ENCODE measurements at places on chromosomes 6 and 20. TPM values are rescaled to one million over a fixed set of nuclear protein-coding genes. Genes with fewer than 3 reads are reported as not detected.

DNA sequence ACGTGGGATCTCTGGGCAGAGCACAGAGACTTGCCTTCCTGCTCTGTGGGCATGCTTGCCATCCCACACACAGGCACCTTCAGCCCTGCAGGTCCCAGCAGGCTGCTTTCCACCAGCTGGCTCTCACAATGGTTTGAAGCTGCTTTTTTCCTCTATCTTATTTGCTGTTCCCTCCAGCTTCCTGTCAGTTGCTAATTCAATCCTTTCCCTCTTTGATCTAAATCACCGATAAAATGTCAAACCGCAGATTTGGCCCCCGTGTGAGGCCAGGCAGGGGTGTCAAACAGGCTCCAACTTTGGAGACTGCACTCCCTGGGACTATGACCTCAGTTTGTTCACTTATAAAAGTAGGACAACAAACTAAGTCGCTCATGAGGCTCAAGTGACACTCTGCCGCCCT lies 40.6 kb upstream of the PCMTD2 start:
- no peaks in the 10 kb centered on the region for H3K36me3 ChIP-seq
- no peak for DNase-seq
- no peaks in the 10 kb centered on the region for H3K27me3 ChIP-seq
- no peaks in the 10 kb centered on the region for H3K4me1 ChIP-seq

GRCh38 chr6:37537548-37537947 lies 37.9 kb upstream of the CCDC167 start:
- H3K27ac ChIP-seq = no peak overlapping the region
- H3K4me1 ChIP-seq = no peaks in the 10 kb centered on the region
- H3K27me3 ChIP-seq = peaks cover 22% of the 10 kb centered on the region
- no peak for DNase-seq
- H3K36me3 ChIP-seq = no peaks in the 10 kb centered on the region

The MCCD1 gene
- total RNA-seq = not detected

DNA sequence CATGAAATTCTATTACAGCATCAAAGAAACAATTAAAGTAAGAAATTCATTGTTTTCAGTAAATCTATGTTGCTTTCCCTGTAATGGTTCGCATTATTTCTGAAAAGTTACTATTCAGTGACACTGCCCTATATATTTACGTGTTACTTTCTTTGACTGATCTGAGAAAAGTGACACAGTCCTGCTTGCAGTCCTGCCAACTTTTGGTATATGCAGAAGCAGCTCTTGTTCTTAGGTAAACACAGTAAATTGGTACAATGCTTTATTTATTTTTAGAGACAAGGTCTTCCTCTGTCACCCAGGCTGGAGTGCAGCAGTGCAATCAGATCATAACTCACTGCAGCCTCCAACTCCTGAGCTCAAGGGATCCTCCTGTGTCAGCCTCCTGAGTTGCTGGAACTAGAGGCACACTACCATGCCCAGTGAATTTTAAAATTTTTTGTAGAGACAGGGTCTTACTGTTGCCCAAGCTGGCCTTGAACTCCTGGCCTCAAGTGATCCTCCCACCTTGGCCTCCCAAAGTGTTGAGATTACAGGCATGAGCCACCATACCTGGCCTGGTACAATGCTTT lies 151.3 kb downstream of the AKAP7 start:
- no peaks in the 10 kb centered on the region for H3K27me3 ChIP-seq
- peaks cover 4% of the 10 kb centered on the region for H3K4me1 ChIP-seq
- no peak overlapping the region for H3K4me3 ChIP-seq
- H3K27ac ChIP-seq = no peak overlapping the region

The TFAP2C gene
- 22.5 TPM for total RNA-seq

GRCh38 chr6:49565855-49566254 lies 15.4 kb downstream of the C6orf141 start:
- H3K27me3 ChIP-seq = no peaks in the 10 kb centered on the region
- no peaks in the 10 kb centered on the region for H3K4me1 ChIP-seq
- H3K36me3 ChIP-seq = peaks cover 17% of the 10 kb centered on the region
- H3K4me3 ChIP-seq = no peak overlapping the region

DNA sequence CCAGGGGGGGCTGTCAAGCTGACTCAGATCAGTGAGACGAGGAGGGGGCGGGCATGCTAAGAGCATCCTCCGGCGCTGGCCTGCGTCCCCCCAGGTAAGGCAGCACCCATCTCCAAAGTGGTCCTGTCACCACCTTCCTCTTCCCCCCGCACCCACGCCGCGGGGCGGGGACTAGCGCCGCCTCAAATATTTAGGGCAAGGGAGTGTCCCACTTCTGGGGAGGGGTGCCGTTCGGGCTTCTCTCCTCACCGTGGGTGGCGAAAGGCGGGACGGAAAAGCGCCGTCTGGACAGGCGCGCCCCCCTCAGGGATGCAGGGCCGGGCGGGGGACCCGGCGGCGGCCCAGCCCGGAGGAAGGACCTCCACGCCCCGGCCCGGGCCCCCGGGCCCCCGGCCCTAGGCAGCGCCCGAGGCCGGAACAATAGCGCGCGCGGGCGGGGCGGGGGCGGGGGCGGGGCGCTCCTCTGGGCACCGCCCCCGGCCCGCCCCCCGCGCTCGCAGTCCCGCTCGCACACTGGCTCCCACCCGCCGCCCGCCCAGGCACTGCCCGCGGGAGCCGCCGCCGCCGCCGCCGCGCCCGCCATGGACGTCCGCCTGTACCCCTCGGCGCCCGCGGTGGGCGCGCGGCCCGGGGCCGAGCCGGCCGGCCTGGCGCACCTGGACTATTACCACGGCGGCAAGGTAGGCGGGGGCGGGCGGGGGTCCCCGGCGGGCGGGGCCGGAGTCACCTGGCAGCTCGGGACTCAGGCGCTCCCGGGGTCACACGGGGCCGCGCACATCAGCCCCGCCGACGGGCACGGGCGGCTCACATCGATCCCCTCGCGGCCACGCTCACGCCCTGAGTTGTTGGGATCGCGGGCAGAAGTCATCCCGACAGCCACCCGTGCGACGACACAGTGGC lies at the start of gene TOX2:
Gene TOX2, plus strand, starts transcription at position 542 of the 900 bp plus-strand sequence. Its CDS starts 40 bp downstream, at position 582.
- no peaks in the 10 kb centered on the region for H3K36me3 ChIP-seq
- peaks cover 18% of the 10 kb centered on the region for H3K27me3 ChIP-seq
- peak within 1 kb of the TSS; percentile 90 for H3K4me3 ChIP-seq
- H3K4me1 ChIP-seq = no peaks in the 10 kb centered on the region

The OR12D3 gene
- total RNA-seq = not detected

The CNBD2 gene
- 2.3 TPM for total RNA-seq

DNA sequence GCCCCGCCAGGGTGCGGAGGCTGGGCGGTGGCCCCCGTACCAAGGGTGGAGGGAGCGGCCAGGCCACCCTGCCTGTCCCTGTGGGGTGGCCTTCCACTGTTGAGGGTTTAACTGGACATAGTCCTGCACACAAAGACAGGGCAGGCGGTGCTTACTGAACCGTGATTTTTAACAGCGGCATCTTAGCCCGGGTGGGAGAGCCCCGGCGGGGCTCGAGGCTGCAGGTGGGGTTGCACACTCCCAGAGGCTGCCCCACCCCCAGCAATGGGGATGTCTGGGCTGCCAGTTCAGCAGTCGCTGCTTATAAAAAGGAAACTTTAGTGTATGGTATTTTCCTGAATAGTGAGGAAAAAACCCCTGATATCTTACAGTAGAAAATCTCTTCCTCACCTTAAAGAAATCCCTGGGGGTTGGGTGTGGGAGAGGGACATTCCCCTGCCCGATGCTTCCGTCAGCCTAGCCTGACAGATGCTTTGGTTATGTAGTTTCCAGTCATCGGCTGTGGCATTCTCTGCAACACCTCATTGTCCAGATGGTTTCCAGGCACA lies 79.4 kb downstream of the IRF4 start:
- no peak for DNase-seq
- no peaks in the 10 kb centered on the region for H3K27me3 ChIP-seq
- H3K4me3 ChIP-seq = no peak overlapping the region
- H3K27ac ChIP-seq = no peak overlapping the region
- no peaks in the 10 kb centered on the region for H3K4me1 ChIP-seq
- H3K36me3 ChIP-seq = no peaks in the 10 kb centered on the region

DNA sequence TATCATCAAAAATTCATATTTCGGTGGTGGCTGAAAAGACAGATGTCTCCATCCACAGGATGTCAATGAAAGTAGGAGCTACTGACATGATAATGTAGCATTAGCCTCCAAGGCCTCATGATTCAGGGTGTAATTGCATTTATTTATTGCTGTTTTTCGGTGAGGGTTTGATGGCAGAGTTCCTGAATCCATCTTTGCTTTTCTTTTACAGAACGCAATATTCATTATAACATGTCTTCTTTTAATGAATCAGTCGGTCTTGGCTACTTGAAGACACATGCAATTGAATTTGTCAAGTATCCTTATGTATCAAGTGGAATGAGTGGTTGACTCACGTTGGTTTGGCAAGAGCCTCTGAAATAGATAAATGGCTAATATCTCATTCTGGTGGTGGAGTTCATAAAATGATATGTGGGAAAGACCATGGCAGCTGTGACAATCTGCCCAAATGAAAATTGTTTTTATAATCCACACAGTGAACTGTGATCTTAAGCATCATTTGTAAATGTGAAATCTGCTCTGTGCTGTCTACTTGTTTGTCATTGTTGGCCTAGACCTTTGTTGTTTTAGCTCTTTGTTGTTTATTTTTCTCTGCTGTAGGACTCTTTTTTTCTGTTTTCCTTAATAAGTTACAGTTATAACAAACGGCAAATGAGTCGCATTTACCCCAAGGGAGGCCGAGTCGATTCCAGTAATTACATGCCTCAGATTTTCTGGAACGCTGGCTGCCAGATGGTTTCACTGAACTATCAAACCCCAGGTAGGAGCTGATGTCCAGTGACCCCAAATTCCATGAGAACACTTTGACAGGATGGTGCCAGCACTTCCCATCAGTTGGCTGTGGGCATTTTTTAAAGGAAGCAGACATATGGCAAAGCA lies 105.7 kb upstream of the LAMP5 start:
- H3K4me3 ChIP-seq = no peak overlapping the region
- no peaks in the 10 kb centered on the region for H3K4me1 ChIP-seq
- no peaks in the 10 kb centered on the region for H3K36me3 ChIP-seq
- no peak for DNase-seq
- H3K27me3 ChIP-seq = no peaks in the 10 kb centered on the region

DNA sequence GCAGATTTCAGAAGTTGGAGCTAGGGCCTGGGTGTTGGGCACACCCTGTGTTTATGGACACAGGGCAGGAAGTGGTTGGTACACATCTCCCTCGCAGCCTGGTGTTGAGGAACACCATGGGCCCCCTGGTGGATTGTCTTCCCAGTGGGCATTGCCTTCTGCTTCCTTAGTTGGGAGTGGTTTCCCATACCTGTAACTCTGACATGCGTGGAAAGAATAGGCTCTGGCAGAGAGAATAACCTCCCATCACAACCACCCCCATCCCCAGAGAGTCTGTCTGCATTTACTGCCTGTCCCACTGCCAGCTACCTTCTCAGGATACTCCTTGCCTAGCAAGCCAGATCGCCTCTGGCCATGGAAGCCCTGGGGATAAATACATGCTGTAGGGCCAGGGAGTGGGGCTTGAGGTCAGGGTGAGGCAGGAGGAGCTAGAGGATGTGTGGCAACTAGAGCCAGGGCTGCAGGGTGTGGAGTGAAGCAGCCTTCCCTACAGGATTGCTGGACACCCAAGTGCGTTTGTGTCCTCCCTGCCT lies 14.7 kb downstream of the LRRC73 start:
- peaks cover 5% of the 10 kb centered on the region for H3K36me3 ChIP-seq
- H3K27me3 ChIP-seq = no peaks in the 10 kb centered on the region
- DNase-seq = no peak
- no peak overlapping the region for H3K4me3 ChIP-seq
- no peak overlapping the region for H3K27ac ChIP-seq

DNA sequence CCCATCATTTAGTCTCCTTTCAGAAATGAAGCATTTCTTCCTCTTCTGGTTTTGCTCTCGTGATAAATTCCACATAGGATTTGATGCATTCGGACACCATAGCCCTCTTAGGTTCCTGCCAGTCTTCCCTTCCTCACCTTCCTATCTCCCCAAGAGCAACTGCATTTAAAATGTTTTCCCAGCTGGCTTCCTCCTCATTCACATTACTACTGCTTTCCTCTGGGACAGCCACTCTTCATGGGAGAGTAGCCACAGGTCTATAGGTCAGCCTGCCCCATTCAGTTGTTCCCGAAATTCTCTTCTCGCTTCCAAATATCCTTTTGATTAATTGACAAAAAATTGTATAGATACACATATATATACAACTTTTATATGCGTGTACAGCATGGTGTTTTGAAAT lies 214.2 kb upstream of the PDE10A start:
- peaks cover 4% of the 10 kb centered on the region for H3K36me3 ChIP-seq
- no peak overlapping the region for H3K4me3 ChIP-seq
- no peak overlapping the region for H3K27ac ChIP-seq
- DNase-seq = no peak

The GABRR1 gene
- 0.26 TPM for total RNA-seq

DNA sequence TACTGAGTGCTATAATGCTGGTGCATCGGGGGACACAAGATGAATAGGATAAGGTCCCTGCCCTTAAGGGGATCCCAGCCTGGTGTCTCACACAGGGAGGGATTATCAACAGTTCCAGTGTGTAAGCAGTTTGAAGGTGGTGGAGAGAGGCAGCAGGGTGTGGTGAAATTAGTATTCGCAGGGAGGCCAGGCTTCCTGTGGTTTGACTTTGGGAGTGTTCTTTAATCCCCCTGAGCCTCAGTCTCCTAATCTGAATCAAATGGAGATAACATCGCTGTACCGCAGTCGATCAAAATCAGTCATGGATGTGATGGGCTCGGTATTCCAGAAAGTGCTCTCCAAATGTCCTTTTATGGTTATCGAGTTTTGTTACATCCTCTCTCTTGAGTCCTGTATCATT lies 288.1 kb upstream of the SUPT3H start:
- H3K36me3 ChIP-seq = 0 out of 3 replicates have a peak, but pooled peaks cover 2% of the 10 kb centered on the region
- H3K27me3 ChIP-seq = peaks cover 20% of the 10 kb centered on the region
- DNase-seq = no peak
- H3K27ac ChIP-seq = no peak overlapping the region
- H3K4me3 ChIP-seq = no peak overlapping the region

DNA sequence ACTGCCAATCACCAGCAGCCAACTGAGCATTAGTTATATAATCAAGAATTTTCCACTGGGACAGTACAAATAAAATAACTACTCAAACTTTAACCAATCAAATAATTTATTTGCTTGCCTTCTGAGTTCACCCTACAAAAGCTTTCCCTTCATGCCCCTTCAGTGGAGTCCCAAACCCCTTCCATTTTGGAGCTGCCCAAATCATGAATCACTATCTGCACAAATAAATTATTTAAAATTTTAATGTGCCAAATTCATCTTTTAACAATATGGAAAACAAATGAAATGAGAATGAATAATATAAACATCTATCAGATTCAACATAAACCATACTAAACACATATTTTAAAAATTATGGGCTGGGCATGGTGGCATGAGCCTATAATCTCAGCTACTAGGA lies 85.9 kb downstream of the KIF13A start:
- no peak overlapping the region for H3K4me3 ChIP-seq
- H3K4me1 ChIP-seq = no peaks in the 10 kb centered on the region

The CD93 gene
- total RNA-seq = not detected

DNA sequence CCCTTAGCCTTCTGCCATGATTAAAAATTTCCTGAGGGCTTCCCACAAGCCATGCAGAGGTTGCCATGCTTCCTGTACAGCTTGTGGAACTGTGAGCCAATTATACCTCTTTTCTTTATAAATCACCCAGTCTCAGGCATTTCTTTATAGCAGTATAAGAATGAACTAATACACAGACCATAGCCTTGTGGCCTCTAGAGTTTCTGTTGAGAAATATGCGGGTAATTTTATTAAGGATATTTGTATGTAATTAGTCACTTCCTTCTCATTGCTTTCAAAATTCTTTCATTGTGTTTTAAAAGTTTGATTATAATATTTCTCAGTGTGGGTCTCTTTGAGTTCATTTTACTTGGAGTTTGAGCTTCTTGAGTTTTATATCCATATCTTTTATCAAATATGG lies 484.9 kb downstream of the COL12A1 start:
- H3K4me3 ChIP-seq = no peak overlapping the region
- no peaks in the 10 kb centered on the region for H3K4me1 ChIP-seq
- H3K27ac ChIP-seq = no peak overlapping the region

- no peak overlapping the region for H3K27ac ChIP-seq
- no peaks in the 10 kb centered on the region for H3K36me3 ChIP-seq
- no peaks in the 10 kb centered on the region for H3K27me3 ChIP-seq
Measured at GRCh38 chr6:140083375-140083774, 708.9 kb upstream of the CITED2 start.
